ENCODE measurements at places on chromosomes 6 and 20.

DNA sequence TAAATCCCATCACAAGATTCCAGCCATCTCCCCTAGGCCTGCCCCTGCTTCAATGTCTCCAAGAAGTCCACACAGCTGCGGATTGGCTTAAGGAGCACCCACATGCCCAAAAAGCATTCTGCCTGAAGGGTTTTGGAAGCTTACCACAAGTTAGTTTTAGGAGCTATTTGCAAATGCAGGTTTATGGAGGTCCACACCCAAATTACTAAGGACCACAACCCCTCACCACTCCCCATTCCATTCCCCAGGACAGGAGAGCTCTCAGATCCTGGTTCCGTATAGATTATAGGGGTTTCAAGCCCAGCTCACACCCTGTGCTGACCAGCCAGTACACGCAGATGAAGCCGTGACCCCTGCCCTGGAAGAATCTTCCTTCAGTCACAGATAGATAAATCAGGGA is 24.3 kb upstream of the PXDC1 start:
- no peak for DNase-seq

DNA sequence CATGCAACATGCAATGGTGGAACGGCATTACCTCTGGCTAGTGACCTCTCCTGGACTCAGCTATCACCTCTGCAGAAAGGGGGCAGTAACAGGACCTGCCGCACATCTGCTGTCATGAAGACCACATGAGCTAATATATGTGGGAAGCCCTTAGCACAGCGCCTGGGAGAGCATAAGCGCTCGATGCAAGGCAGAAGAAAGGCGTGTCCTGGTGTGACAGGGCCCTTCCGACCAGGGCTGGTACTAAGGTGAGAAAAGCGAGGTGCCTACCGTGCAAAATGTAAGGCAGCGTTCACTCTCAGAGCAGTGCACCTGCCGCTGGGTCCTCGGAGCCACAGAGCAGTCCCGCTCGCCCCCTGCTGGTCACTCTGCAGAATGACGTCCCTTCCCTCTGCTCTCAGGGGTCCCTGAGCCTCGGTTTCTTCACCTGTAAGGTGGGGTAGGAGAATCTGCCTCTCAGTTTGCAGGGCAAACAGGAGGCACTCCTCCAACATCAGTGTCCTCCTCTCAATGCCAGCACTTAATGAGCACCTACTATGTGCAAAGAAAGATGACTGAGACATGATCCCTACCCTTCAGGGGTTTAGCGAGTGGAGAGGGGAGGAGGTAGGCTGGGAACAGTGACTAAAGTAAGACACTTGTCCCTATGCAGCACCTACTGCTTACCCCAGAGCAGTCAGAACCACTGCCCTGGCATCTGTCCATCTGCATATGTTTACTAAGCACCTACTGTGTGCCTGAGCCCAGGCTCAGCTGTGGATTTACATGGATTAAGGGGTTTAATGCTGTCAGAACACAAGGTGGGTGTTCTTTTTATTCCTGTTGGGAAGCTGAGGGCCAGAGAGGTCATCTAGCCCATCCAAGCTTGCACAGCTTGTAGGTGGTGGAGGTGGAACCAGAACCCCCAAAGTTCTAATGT is 41.1 kb upstream of the PTGIS start:
- peak; percentile 71 for DNase-seq

DNA sequence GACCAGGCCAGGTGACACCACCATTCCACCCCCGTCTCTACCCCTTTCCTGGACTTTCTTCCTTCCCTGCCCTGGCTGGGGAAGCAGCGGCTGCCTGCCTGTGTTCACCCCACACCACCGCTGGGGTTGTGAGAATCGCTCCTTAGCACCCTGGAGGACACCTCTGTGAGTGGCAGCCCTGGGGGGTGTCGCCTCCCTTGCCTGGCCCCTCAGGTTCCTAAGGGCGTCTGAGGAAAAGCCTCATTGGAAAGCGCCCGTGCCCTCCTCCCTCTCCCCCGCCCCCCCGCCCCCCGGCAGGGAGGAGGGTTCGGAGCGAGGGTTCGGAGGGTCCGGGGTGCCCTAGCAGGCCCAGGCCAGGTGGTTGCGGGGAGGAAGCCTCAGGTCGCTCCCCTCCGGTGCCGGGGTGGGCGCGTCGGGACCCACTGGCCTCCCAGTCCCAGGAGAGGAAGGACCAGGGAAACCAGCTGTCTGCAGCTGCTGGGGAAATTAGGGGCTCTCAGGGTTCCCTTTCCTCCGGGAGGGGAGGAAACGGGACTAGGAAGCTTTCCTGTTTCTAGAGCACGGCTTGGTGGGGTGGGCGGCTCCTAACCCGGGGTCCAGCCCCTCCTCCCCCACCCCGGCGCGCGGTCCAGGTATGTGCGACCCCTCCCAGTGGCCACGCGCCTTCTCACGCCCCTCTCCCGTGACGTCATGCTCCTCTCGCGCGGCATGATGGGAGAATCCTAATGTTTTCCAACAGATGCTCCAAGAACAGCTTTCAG is at the start of gene PHACTR3:
TSS of gene PHACTR3 (plus strand) at position 760 of the 761 bp plus-strand sequence. CDS start 475 bp downstream, outside the sequence.
- DNase-seq: no peak

DNA sequence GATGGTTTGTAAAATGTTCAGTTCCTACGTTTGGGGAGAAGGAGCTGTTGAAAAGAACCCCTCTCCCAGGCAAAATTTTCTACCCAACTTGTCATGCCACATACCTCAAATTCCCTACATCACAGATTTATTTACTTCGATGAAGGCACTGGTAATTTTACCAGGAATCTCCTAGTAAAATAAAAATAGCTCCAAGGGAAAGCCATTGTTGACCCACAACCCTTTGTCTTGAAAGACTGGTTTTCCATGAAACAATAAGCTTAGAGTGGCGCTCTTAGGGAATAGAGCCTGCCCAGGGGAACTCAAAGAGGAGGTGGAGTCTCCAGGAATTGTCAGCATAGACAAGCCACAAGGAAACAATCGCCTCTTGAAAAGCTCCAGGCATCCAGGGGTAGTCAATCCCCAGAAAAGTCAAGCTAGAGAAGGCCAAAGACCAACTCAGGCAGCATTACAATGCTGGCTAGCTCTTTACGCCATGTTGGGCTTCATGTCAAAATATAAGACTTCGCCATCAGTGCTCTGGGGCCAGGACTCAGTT is 99.2 kb upstream of the RREB1 start:
- DNase-seq: no peak

GRCh38 chr6:110878751-110879522 is 4.4 kb downstream of the AMD1 start:
- no peak for DNase-seq

DNA sequence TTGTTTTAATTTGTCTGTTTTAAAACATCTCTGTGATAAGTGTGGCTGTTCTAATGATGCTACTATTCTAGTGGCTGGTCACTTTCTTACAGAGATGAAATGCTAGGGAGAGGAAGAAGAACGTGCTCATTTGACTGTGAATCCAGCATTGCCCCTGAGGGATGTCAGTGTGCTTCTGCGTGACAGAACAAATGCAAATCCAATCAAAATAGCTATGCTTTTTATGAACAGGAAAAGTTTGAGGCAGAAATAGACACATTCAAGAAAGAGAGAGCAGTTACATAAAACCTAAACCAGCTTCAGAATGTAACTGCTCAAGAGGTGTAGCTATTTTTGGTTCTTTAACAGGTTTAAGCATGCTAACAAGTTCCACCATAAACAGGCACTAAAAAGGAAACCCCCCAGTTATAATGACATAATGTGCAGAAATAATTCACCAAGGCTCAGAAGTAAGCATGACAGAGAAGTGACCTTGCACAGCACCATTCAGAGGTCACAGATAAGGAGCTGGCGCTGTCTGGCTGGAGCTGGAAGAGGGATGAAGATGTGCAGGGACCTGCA is 385.3 kb downstream of the EPM2A start:
- no peak for DNase-seq

- no peak for DNase-seq
These were observed 98.8 kb downstream of the EPB41L2 start for GRCh38 chr6:130964289-130964688.

DNA sequence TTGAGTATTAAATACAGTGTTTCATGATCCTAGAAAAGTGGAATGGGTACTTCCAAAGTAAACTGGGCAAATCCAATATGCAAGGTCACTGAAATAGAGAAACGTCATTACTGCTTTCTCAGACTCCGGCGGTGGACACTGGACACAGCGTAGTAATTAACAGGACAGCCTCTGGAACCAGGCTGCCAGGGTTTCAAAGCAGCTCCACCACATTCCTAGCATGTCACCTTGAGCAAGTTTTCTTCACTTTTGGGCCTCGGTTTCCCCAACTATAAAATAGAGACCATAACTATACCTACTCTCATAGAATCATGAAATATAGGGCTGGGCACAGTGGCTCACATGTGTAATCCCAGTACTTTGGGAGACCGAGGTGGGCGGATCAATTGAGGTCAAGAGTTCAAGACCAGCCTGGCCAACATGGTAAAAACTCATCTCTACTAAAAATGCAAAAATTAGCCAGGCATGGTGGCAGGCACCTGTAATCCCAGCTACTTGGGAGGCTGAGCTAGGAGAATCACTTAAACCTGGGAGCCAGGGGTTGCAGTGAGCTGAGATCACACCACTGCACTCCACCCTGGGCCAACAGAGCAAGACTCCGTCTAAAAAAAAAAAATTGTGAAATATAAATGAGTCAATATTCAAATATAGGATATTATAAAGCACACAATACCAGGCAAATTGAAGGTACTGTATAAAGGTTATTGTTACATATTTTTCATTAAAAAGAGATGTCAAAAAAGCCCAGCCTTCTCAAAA is 24.9 kb downstream of the ARHGAP18 start:
- DNase-seq: no peak

DNA sequence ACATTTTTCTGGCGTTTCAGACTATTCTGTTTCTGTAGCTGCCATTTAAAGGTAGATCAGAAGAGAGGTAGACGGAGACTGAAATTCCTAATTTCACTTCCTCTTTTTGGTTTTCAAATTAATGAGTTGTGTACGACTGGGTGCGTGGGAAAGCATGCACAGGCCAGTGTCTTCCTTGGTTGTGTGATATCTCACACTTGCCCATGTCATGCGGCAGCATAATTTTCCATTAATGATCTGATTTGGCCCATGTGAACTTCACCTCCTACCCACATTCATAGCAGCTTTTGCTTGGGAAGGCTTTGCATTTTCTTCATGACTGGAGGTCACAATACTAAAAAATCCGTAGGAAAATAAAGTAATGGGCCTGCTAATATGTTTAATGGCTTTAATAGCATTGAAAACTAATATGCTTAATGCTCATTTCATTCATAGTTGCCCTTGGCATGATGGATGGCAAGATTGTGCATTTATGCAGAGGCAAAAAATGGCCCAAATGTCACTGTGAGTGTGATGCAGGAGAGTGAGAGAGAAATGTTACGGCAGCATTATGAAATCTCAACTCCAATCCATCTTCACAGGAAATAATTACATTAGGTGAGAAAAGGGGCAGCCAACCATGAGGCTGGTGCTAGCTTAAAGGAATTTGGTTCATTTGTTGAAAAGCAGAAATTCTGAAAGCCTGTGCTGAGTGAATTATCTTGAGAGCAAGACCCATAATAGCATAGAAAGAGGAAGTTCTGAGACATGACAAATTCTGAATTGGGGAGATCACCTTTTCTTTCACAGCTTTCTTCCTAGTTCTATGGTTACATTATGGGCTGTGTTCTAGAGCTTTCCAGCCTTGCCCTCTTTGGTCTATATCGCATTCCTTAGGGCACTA is 69.0 kb upstream of the UST start:
- no peak for DNase-seq

DNA sequence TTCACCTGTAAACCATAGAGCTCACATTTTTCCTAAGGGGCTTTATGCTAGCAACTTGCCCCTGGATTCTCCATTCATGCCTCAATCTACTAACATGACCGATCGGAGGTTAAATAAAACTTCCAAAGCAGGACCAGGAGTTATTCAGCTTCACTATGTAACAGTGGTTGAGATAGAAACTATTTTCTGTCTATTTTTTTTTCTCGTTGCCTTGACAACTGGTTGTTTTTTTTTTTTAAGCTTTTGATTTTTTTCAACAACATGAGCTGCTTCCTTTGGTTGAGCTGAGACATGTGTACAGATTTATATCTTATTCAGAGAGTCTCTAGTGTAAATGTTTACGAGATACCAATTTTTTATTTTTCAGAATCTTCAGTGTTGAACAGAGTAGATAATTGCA is 85.7 kb downstream of the SHLD1 start:
- no peak for DNase-seq

DNA sequence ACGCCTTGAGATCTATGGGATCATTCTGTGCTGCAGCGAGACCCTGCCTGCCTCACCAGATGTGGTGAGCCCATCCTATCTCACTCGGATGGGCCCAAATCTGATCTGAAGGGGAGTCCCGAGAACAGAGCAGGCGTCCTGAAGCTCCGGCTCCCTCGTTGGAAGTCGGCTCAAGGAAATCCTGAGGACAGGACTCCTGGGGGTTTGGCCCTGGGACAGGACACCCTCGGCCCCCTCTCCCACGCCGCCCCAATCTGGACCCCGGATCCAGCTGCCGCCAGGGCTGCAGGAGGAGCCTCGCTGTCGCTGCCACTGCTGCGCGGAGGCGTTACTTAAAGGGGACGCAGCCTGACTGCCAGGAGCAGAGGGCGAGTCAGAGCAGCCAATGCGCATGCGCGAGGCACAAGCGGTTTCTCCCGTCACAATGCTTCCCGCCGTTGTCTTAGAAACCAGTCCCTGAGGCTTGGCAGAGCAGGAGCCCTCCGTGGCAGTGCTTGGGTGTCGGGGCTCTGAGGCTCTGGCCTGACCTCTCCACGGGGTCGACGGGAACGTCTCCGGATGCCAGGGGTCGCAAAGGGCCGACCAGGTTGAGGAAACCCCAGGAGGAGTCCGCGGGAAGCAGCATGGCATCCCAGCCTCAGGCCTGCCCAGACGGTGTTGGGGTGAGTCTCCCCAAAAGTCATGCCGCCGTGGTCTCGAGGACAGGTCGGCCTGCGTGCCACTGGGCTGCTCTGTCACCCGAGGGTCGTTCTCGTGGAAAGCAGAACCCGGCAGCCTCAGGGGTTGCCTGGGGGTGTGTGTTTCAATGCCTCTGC is 1567.8 kb upstream of the DEFB115 start:
- no peak for DNase-seq

- DNase-seq: no peak
These were observed 141.0 kb upstream of the BTBD3 start for GRCh38 chr20:11776687-11777086.

DNA sequence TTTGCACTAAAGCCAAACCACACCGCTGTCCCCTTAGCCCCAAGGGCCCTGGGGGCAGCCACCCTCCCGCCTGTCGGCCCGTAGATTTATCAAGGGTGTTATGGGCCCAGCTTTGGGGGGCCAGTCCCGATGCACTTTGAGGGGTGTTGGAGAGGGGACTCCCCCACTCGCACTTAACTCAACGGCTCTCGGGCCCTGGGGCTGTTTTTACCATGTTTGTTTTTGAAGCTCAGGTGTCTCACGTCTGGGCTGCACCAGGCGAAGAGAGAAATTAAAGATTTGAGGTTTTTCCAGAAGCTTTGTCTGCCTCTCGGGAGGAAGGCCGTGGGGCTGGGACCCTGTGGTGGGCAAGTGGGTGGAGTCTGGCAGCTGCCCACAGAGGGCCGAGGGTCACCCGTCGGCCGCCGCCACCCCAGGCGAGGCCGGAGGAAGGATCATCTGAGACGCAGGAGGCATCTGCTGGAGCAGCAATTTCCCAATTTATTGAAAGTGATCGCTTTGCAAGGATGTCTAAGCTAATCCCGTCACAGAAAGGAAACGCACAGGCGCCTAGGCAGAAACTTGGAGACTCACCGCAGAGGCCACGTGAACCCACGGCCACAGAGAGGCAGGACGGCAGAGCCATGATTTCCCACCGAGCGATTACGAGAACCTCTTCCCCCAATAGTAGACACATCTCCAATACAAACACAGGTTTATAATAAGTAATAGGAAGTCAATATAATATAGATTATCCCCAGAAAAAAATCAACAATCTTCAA is 3.8 kb downstream of the SLC2A4RG start:
- DNase-seq: no peak

GRCh38 chr20:2172305-2173175 is 70.9 kb downstream of the STK35 start:
- DNase-seq: peak; percentile 66

- no peak for DNase-seq
These were observed 655.0 kb downstream of the QKI start for GRCh38 chr6:164069350-164069990.

Measured in effector memory CD8-positive, alpha-beta T cell (primary cell).